ENCODE measurements at places on chromosomes 1 and 21.

GRCh38 chr1:18957136-18957521 is 653 bp upstream of the IFFO2 start:
- DNase-seq, result no peak

GRCh38 chr1:58398714-58399113 is 147.8 kb downstream of the OMA1 start:
- no peak for DNase-seq

- no peak for DNase-seq
These were observed 76.9 kb upstream of the RALGPS2 start for GRCh38 chr1:178648151-178648550.

DNA sequence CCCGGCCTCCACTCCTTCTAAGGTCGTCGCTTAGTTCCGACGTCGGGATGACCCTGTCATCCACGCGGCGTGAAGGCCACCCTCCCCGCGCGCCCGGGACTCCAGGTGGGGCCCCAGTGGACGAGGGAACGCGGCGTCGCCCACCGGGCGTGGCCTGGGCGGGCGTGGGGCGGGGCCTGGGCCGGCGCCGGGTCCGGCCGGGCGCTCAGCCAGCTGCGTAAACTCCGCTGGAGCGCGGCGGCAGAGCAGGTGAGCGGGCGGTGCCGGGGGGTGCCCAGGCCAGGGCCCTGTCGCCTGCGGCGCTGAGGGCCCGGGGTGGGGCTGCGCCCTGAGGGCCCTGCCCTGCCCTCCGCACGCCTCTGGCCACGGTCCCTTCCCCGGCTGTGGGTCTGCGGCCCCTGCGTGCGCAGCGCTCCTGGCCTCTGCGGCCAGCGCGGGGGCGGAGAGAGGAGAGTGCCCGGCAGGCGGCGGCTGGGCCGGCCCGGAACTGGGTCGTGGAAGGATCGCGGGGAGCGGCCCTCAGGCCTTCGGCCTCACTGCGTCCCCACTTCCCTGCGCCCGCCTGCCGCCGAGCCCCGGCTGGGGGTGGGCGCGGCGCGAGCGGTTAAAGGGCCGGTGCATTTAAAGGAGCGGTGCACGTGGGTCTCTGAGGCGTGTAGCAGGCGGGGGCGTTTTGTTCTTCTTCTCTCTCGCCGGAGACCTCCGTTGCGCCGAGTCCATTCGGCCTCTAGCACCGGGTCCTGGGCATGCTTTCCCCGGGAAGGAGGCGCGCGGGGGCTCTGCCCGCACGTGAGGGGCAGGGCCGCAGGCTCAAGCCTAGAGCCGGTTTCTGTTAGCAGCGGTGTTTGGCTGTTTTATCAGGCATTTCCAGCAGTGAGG is at the start of gene PSEN2:
Gene PSEN2, plus strand, starts transcription at position 216 of the 879 bp plus-strand sequence. CDS start 11,292 bp downstream, outside the sequence.
- DNase-seq, result peak; percentile 47

DNA sequence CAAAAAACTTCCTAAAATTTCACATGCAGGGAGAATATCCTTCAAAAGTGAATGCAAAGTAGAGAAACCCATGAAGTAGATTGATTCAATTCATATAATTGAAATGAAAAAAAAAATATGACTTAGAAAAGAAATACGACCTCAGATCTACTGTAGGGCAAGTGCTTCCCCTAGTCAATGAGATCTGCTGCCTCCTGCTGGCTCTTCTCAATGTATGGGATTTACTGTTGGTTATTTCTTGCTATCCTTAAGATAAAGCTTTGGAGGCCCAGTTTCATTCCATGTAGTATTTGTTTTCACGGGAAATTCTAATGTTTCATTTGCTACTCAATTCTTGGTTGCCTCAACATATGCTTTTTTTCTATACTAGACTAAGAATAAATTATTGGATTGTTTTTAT is 46.2 kb downstream of the ZNF648 start:
- DNase-seq, result no peak

DNA sequence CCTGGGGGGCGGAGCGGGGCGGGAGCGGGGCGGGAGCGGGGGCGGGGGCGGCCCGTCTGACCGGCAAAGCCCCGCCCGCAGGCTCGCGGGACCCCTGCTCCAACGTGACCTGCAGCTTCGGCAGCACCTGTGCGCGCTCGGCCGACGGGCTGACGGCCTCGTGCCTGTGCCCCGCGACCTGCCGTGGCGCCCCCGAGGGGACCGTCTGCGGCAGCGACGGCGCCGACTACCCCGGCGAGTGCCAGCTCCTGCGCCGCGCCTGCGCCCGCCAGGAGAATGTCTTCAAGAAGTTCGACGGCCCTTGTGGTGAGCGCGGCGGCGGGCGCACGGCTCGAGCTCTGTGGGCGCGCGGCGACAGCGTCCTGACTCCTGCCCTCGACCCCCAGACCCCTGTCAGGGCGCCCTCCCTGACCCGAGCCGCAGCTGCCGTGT is 21.2 kb downstream of the AGRN start:
- no peak for DNase-seq

DNA sequence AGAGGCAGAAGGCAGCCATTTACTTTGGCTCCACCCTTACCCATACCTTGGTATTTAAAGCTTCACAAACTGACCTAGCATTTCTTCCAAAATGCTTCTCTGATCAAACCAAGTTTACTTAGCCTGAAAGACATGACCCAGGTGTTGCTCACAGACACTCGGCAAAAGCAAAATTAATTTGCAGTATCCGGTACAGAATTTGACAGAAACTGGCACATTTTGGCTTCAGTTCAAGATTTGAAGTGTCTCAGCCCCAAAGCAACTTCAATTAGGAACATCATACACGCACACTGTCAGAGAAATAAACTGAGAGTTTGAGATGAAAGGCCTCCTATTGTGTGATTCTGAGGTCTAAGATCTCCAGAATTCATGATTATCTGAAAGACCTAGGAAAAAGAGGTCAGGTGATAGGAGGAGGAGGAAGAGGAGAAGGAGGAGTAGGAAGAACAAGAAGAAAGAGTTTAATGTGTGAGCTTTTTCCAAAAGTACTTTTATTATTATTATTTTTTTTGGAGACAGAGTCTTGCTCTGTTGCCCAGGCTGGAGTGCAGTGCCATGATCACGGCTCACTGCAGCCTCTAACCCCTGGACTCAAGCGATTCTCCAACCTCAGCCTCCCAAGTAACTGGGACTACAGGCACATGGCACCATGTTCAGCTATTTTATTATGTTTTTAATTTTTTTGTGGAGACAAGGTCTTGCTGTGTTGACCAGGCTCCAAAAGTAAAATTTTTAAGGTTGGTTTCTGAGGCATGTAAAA is 143.6 kb downstream of the SLC45A1 start:
- DNase-seq, result no peak

GRCh38 chr1:196684476-196684875 is 32.6 kb downstream of the CFH start:
- no peak for DNase-seq

DNA sequence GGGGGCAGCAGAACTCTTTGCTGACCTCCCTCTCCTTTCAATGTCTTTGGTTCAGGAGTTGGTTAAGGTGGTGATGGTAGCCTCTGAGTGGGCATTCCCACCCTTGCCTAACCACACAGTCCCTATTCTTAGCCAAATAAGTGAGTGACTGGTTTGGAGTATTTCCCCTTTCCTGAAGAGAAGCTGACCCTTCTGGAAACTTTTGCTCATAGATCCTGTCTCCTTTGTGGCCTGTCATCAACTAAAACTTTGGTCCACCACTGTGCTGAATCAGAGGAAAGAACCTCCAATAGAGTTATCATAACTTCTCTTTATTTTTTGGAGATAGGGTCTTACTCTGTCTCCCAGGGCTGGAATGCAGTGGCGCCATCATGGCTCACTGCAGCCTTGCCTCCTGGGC is 31.1 kb downstream of the C1orf21 start:
- DNase-seq, result no peak

- DNase-seq, result no peak
These were observed 248.8 kb upstream of the FOXD3 start for GRCh38 chr1:63073309-63074306.

DNA sequence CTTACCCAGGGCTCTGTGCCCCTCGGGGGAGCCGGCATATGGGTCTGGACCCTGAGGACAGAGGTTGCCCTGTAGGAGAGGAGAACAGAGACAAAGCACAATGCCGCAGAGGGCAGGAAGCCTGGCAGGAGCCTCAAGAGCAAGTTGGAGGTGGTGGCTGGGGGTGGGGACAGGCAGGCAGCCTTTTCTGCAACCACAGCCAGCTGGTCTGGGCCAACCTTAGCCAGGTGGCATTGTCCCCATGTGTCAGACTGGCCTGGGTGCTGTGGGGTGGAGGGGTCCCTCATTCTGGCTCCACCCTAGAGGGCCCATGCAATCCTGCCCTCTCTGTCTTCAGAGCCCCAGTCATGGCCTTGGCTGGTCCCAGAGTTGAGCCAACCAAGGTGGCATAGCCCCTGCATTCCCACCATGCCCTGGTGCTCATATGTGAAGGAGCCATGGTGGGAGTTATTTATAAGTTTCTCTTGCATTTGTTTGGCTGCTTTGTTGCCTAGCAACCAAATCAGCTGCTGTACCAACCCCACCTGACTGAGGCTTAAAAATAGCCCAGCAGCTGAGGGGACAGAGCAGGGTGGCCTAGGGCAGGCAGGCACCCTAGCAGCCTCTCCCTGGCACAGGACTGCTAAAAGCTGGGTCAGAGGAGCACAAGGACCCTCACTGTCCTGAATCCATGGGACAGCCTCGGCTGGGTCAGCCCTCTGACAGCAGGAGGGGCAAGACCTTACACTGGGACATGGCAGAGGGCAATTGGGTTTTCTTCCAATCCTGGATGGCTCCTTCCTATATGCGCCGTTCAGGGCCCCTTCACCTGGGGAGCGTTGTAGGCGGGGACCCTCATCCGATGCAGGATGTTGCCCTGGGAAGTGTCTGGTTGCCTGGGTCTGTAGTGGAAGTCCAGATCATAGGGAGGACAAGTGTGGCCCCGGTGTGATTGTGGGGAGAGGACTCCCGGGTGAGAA is 19.5 kb downstream of the MAP7D1 start:
- no peak for DNase-seq

- no peak for DNase-seq
These were observed 6.5 kb upstream of the ID3 start for GRCh38 chr1:23565776-23566175.

GRCh38 chr1:211520641-211521040 is 28.7 kb upstream of the RD3 start:
- DNase-seq, result no peak

GRCh38 chr1:175138579-175138978 is 54.0 kb downstream of the KIAA0040 start:
- DNase-seq, result no peak

GRCh38 chr21:34043333-34043732 is 30.0 kb upstream of the MRPS6 start:
- DNase-seq, result no peak
